ENCODE measurements at places on chromosomes 16 and 17. TPM values are rescaled to one million over a fixed set of nuclear protein-coding genes. Genes with fewer than 3 reads are reported as not detected.

DNA sequence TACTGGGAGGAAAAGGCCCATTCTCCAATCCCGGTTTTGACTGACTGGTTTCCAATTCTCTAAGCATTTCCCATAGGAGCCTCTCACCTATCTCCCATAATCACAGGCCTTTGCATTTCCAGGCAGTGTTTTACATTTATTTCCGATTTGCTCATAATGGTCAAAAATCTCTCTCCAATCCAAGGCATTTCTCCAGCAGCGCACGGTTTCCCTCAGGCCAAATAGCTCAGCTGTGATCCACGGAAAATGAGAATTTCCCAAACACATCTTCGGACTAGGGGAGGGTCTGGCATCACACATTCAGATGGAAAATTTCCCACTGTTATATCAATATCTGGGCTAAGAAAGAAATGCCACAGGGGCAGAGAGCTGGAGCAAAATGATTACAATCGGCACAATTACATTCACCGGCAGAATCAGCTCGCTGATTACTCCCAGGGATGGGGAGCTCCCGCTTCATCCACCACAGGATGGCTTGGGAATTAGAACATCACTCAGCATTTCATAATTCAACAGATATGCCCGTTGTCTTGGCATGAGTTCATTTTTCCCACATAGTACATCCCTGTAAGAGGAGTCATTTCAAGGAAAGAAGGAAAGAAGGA is 6.7 kb downstream of the PIPOX start:
- H3K27me3 ChIP-seq = no peaks in the 10 kb centered on the region
- no peaks in the 10 kb centered on the region for H3K36me3 ChIP-seq
- peaks cover 29% of the 10 kb centered on the region for H3K4me1 ChIP-seq
- DNase-seq = no peak
- H3K27ac ChIP-seq = no peak overlapping the region

GRCh38 chr16:57699899-57700298 is 5.3 kb downstream of the DRC7 start:
- no peaks in the 10 kb centered on the region for H3K36me3 ChIP-seq
- no peak for DNase-seq
- H3K27me3 ChIP-seq = no peaks in the 10 kb centered on the region
- no peak overlapping the region for H3K4me3 ChIP-seq

KCNJ18 gene
- not detected for total RNA-seq

GRCh38 chr16:12324152-12324551 is 347.6 kb downstream of the SNX29 start:
- H3K36me3 ChIP-seq = no peaks in the 10 kb centered on the region
- H3K27ac ChIP-seq = no peak overlapping the region
- DNase-seq = no peak
- H3K4me3 ChIP-seq = no peak overlapping the region
- H3K27me3 ChIP-seq = no peaks in the 10 kb centered on the region

GRCh38 chr16:67146523-67147357 is 4.1 kb downstream of the B3GNT9 start:
- H3K27ac ChIP-seq = no peak overlapping the region
- H3K27me3 ChIP-seq = peaks cover 37% of the 10 kb centered on the region
- DNase-seq = no peak
- no peak overlapping the region for H3K4me3 ChIP-seq

- H3K4me3 ChIP-seq = peak overlapping the region; percentile 43
- DNase-seq = peak; percentile 54
- peaks cover 37% of the 10 kb centered on the region for H3K4me1 ChIP-seq
- H3K27me3 ChIP-seq = peaks cover 94% of the 10 kb centered on the region
- H3K27ac ChIP-seq = no peak overlapping the region
- H3K36me3 ChIP-seq = no peaks in the 10 kb centered on the region
These were observed 4.5 kb downstream of the CBX8 start for GRCh38 chr17:79792341-79792871.

C17orf78 gene
- not detected for total RNA-seq

- H3K27me3 ChIP-seq = no peaks in the 10 kb centered on the region
- H3K4me3 ChIP-seq = no peak overlapping the region
- H3K27ac ChIP-seq = no peak overlapping the region
- H3K4me1 ChIP-seq = no peaks in the 10 kb centered on the region
- H3K36me3 ChIP-seq = no peaks in the 10 kb centered on the region
These were observed 24.5 kb upstream of the CCL1 start for GRCh38 chr17:34387566-34387965.

DLX4 gene
- 0.58 TPM for total RNA-seq

GRCh38 chr17:17684906-17685774 is 3.9 kb downstream of the RAI1 start:
- H3K27ac ChIP-seq = no peak overlapping the region
- H3K4me3 ChIP-seq = no peak overlapping the region
- H3K36me3 ChIP-seq = no peaks in the 10 kb centered on the region
- H3K27me3 ChIP-seq = peaks cover 96% of the 10 kb centered on the region
- peaks cover 28% of the 10 kb centered on the region for H3K4me1 ChIP-seq
- peak; percentile 51 for DNase-seq

CHD9NB gene
- total RNA-seq = 4.2 TPM

PRDM7 gene
- total RNA-seq = not detected

GRCh38 chr17:2402544-2402943 is 1.7 kb upstream of the MNT start:
- no peaks in the 10 kb centered on the region for H3K36me3 ChIP-seq
- H3K27me3 ChIP-seq = no peaks in the 10 kb centered on the region
- DNase-seq = no peak
- H3K4me3 ChIP-seq = peak overlapping the region; percentile 83
- H3K4me1 ChIP-seq = peaks cover 17% of the 10 kb centered on the region
- H3K27ac ChIP-seq = peak overlapping the region; percentile 72

Measured in GM23338 (cell line).